ENCODE measurements at places on chromosomes 2 and 18. TPM values are rescaled to one million over a fixed set of nuclear protein-coding genes. Genes with fewer than 3 reads are reported as not detected.
A peak's percentile ranks its signal among the peaks of the same experiment; 100 is the strongest.

GRCh38 chr2:187475499-187476248 lies 27.6 kb upstream of the CALCRL start:
- DNase-seq = no peak

The ALS2 gene
- 30.9 TPM for total RNA-seq

DNA sequence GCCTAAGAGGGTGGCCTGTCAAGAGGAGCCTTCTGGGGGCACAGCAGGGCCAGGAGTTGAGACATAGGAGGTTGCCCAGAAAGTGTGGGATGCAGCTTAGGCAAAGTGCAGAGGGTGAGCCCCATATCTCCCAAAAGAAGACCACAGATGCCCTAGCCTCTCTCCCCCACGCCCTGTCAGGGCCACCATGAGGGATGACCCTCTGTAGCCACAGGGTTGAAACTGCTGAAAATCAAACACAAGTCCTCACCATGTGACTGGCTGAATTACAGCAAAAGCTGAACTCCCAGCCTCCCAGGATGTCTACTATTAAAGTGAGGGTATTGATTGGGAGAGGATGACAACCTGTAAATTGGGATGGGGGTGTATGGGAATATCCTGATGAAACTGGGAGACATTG lies 37.4 kb upstream of the ARHGEF4 start:
- DNase-seq = no peak

GRCh38 chr2:197805715-197806633 lies 1.6 kb downstream of the PLCL1 start:
- peak; percentile 14 for DNase-seq
